GM19239 (cell line): ENCODE measurements at places on chromosomes 4 and X.
A peak's percentile ranks its signal among the peaks of the same experiment; 100 is the strongest.

DNA sequence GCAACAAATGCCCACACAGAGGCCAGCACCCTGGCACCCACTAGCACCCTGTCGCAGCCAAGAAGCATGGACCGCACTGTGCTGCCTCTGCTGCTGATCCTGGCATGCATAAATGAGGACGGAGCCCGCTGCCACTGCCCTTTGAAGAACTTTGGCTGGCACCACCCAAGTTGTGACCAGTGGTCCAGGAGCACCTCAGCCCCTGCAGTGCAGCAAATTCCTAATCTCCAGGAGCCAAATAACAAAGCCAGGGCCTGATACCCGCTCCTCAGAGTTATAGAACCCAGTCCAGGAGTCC lies 807.2 kb downstream of the GLUD2 start:
- no peak for DNase-seq

GRCh38 chrX:48897157-48897624 lies 377 bp downstream of the TIMM17B start:
- DNase-seq: no peak

DNA sequence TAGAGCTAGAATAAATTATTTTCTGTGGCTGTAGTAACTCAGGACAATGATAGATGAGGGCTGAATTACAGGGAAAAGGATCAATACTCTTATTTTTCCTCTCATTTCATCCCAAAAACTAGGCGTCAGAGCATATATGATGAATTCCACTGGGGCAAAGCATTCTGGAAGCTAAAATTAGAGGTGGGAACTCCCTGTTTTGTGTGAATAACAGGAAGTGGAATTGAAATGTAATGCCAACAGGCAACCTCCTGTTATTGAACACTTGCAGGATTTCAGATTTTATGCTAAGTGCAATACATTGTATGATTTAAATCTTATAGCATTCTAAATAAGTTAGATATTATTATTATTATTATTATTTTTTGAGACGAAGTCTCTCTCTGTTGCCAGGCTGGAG lies 20.9 kb downstream of the HSD17B11 start:
- DNase-seq: no peak

GRCh38 chrX:56764153-56764974 lies 35.3 kb downstream of the NBDY start:
- peak; percentile 44 for DNase-seq

DNA sequence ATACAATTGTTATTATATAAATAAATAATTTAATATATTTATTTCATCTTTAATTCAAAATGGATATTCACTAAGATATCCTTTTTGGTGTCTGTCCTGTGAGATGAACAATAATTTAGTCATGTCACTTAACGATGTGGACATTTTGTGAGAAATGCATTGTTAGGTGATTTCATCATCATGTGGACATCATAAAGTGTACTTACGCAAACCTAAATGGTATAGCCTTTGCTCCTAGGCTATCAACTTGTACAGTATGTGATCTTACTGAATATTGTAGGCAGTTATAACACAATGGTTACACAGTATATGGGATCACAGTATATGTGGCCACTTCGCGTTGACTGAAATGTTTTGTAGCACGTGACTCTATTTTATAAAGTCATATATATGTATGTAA lies 20.2 kb upstream of the CHRNA9 start:
- no peak for DNase-seq

GRCh38 chr4:8761167-8761823 lies 110.3 kb downstream of the HMX1 start:
- DNase-seq: no peak

- DNase-seq: no peak
Observed at GRCh38 chr4:67765401-67765800, 11.2 kb upstream of the GNRHR start.

DNA sequence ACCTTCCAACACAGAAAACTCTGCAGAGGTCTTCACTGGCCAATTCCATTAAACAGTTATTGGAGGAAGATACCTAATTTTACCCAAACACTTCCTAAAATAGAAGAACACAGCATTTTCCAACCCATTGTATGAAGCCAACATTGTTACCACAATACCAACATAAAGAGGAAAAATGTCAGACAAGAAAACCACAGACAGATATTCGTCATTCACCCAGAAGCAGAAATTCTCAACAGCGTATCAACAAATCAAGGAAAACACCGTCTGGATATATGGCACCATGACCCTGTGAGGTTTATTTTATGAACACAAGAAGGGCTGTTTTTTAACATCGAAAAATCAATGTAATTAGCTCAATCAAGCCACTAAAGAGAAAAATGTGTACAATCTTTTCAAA lies 255.6 kb downstream of the ASMT start:
- DNase-seq: no peak

DNA sequence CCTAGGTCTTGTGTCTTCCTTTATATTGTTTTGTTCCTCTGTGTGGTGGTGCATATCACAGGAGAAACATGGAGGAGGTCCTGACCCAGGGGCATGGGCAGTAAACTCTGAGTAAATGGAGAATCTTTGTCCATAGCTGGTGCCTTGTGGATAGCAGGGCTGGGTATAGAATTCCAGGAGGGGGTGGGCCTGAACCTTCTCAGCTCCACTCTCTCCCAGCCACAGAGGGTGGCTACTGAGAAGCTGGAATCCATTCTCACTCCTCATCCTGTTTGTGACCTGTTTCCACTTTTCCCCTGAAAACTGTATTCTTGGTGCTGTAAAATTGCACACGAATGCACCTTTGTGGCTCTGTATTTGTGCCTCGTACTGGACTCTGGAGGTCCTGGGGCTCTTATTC lies 47.7 kb upstream of the ADRA2C start:
- no peak for DNase-seq

- no peak for DNase-seq
Observed at GRCh38 chr4:145348291-145348690, 133.4 kb upstream of the SMAD1 start.

DNA sequence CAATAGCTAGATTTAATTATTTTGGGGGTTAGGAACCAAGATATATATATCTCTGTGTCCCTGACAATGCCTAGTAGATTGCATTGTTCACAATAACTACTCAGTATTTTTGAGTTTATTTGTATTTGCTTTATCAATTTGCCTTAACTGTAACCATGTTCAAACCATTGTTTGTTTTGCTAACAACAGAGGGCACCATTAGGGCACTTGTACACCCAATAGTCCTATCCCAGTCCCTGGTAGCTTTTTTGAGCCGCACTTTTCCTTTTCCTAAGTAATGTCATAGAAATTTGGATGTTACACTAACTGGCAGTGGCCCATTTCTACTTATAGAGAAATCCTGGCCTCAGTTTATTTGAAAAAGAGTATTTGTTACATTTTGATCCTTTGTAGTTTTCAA lies 575 bp upstream of the KLHL5 start:
- no peak for DNase-seq

DNA sequence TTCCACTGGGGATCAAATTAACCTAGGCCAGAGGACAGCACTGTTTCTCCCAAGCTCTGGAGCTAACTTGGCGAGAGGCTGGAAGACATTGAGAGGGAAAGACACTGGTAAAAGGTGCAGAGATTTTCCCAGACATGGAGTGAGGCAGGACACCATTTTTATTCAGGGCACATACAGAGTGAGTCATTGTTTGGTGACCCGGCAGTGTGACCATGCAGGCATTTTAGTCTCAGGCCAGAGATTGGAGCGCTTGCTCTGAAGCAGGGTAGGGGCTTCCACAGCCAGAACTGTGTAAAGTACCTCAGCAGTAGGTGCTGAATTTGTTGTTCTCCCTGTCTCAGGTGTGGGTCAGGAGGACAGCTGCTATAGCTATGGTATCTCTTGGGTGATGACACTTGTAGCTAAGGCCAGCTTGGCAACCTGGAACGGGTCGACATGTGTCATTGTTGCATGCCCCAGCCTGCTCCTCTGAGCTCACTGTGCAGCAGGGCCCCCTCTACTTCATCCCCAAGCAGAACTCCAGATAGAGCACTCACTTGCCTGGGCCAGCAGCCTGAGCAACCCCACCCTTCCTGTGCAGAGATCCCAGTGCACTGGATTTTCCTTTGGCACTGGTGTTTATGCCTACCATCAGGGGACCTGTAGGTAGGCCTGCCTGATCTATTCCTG lies 79.8 kb upstream of the ATP8A1 start:
- no peak for DNase-seq

DNA sequence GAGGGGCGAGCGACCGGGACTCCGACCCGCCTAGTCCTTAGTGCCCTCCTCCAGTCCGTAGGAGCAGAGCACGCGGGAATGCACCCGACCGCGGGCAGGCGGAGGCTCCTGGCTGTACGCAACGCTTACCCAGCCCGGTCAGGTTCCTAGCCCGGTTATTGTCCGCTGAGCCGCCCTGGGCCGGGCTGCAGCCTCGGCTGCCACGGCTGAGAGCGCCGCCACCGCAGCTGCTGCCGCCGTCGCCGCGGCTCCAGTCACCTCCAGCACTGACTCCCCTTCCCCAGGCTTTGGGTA lies at the start of gene AMER1:
Gene AMER1, minus strand, starts transcription at position 268 of the 294 bp plus-strand sequence. CDS start 12,422 bp downstream, outside the sequence.
- DNase-seq: no peak

DNA sequence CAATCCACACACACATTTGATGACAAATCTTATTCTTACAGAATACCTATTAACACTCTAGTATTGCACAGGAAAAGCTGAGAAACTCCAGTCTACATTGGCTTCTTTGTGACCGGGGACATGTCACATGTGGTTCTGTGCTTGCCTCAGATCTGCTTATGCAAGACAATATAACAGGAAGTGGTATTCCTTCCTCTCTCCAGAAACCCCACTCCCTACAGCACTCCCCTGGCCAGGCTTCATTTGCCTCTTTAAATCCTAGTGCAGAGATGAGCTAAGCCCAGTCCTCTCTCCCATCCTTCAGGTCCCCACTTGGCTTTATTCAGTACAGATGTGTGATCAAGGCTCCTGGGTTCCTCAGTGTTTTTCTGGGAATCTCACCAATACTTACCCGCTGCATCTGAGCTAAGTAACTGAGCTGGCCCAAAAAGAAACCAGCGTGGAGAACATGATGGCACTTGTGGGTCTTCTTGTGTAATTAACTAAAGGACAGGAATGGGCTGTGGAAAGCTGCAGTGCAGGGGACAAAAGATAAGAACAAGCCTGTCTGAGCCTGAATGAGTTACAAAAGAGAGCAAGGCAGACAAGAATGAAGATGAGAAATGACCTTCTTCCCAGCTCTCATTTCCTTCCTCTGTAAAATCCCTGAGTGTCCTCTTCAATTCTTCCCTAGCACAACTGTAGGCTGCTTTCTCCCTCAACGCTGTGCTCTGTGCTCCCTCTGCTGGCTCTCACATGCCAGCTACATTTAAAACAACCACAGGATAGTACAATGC lies 105.6 kb downstream of the HNRNPD start:
- peak; percentile 30 for DNase-seq

DNA sequence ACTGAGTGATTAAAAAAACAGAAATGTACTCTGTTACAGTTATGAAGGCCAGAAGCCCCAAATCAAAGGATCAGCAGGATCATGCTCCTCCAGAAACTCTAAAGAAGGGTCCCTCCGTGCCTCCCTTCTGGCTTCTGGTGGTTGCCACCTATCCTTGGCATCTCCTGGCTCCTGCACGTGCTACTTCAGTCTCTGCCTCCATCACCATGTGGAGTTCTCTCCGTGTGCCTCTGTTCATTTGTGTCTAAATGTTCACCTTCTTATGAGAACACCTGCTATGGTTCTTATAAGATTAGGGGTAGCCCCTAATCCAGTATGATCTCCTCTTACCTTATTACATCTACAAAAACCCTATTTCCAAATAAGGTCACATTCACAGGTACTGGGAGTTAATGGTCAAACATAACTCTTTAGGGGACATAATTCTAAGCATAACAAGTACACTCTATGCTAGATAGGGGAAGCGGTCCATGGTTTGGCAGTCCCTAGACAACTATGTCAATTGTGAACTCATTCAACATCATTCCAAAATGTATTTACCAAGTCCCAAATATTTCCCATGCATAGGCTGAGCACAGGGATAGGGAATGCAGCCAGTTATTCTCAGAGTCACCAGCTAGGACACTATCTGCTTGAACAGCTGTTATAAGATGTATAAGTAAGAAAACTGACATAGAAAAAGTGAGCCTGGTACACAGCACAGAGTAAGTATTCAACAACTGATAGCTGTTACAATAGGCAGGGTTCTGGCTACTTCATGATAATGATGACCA lies 295.5 kb upstream of the BOD1L1 start:
- no peak for DNase-seq

DNA sequence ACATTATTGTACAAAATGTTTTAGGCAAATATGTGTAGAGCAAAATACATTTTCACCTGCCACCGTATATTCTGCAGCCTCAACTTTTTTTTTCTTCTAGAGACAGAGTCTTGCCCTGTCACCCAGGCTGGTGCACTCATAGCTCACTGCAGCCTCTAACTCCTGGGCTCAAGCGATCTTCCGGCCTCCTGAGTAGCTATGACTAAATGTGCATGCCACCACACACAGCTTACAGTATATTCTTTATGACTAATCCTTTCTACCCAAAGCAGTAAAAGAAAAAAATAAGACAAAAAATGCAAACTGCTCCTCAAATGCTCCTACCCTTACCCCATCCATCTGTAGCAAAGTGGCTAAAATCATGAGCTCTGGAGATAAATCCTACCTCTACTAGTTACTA lies 426.3 kb downstream of the KCNIP4 start:
- DNase-seq: no peak

- DNase-seq: no peak
Observed at GRCh38 chr4:24404281-24404680, 180.1 kb downstream of the DHX15 start.

DNA sequence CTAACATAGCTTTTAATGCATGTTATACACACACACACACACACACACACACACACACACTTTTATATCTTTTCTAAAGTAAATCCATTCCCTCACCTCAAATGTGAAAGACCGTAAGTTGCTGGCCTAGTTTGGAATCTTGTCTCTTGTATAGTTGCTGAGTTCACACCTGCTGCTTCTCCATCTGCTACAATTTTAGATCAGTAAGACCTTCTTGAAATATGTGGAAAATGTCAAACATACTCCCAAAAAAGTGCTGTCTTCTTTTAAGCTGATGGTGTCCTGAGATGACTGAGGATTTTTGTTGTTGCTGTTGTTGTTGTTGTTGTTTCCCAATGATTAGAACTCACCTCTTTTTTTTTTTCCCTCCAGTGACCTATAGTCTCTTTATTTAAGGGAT lies 121.3 kb downstream of the SNCA start:
- DNase-seq: no peak

- DNase-seq: no peak
Observed at GRCh38 chr4:2461246-2461960, 7.5 kb upstream of the RNF4 start.

GRCh38 chr4:38759113-38759789 lies 23.5 kb downstream of the TLR10 start:
- no peak for DNase-seq

DNA sequence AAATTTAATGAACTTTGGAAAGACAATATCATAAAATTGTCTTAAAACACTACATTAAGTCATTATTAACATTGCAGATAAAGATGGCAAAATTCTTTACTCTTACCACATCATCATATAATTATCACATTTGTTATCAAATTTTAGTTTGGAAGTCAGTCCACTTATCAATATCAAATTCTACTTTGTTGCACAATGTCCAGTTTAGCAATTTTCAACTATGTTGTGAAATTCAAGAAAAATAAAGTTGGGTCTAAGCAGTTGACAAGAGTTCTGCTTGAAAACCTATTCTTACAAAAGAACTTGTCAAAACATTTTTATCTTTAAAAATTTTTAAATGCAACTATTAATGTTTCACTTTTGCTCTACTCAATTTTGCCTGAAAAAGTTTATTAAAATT lies 44.7 kb upstream of the TET2 start:
- no peak for DNase-seq
